ENCODE measurements at places on chromosomes 12 and 14.

DNA sequence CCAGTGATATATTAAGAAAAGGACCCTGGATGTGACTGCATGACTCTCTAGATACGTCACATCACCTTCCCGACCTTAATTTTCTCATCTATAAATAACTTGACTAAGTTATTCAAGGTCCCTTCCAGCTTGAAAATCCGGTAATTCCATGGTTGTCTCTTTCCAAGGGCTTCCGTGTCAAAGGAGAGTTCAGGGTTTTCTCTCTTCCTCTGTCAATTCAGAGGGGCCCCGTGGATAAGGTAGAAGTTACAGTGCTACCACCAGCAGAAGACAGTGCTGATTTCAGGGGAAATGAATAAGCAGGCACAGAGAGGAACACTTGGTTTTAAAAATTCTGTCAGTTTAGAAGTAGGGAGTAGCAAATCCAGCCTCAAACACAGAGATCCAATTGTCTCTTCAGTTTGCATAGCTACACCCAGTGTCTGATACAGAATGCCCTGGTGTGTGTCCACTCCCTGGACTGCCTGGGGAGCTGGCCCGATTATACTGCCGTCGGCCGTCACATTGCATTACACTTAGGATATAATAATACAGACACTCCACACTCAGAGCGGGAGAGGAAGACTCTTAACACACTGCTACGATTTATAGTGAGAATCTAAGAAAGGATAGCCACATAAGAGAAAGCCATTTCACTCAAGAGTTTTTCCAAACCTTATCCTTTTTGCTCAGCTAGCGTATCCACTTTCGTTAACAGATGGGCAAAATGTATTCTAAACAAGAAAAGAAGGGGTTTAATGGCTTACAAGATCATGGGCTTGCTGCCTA lies 54.7 kb upstream of the GTF2A1 start:
- no peak for DNase-seq

GRCh38 chr12:42129595-42130204 lies 15.0 kb downstream of the GXYLT1 start:
- peak; percentile 74 for DNase-seq

GRCh38 chr12:51579321-51579850 lies 11.6 kb upstream of the SCN8A start:
- no peak for DNase-seq

DNA sequence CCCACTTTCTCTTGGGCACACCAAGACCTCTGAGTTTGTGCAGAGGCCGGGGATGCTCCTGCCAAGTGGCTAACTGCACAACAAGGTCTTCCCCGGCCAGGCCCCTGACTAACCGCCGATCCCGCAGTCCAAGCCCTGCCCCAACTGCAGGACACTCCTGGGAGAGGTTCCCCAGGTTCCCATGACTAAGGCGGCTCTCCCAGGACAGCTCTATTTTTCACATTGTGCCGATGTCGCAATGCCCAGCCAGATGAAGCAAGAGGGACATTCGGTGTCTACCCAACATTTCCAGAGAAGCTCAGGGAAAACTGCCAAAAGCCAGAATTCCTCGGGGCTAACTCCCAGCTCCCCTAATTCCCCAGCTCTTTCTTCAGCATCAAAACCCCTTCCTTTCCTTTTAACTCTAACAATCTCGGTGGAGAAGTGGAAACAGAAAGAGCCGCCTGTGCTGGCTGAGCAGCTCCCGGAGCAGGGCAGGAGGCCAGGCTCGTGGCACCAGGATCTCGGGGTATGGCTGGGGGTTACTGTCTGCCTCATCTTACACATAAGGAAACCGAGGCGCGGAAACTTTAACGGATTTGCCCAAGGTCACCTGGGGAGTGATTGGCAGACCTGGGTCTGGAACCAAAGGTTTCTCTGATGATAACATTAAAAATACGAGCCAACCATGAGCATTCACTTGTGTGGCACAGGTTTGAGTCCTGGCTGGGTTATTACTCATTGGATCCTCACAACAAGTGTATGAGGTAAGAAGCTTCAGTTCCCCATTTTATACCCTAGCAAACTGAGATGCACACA lies 318.2 kb downstream of the BCL11B start:
- peak; percentile 24 for DNase-seq

DNA sequence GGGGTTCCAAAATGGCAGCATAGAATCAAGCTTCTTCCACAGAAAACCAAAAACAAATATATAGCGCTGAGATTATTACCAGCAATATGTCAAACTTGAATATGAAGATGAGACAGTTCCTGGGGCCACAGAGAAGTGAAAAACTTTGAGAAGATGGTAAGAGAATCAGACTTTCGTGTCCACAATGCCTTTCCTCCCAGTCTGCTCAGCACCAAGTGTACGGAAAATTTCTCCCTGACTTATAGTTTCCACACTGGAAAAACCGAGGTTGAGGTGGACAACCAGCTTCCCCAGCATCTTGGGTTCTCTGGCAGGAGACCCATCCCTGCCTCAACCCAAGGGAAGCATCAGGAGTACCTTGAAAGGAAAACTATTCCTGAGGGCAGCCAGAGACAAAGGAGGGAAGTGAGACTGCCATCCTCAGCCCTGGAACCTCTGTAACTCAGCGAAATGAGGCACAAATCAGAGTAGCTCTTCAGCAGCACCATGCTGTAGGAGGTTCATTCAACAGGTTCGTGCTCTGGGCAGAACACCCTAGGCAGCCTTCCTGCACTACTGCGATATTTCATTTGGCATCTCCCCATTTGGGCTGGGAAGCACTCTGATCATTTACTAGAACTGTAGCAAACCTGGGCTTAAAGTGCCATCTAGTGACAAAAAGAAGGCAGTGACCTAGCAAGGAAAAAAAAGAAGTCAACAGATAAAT lies 52.4 kb upstream of the CAPRIN2 start:
- peak; percentile 63 for DNase-seq

DNA sequence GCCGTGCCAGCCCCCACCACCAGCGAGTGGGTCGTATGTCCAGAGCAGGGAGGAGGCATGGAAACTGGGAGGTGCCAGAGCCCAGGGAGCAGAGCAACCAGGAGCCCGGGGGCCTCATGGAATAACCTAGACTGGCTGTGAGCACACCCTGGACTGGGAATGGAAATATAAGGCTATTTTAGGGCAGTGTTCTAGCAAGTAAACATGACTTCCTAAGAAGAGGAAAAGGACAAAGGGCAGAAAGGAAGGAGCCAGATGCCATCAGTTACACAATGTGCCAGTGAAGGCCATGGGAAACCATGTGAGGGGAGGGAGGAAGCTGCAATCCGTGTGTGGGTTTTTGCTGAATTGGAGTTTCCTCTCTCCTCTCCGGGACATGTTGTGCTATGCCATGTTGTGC lies 18.7 kb upstream of the CPM start:
- no peak for DNase-seq

- DNase-seq = no peak
Observed at GRCh38 chr14:104084251-104085002, 1.1 kb upstream of the ASPG start.

DNA sequence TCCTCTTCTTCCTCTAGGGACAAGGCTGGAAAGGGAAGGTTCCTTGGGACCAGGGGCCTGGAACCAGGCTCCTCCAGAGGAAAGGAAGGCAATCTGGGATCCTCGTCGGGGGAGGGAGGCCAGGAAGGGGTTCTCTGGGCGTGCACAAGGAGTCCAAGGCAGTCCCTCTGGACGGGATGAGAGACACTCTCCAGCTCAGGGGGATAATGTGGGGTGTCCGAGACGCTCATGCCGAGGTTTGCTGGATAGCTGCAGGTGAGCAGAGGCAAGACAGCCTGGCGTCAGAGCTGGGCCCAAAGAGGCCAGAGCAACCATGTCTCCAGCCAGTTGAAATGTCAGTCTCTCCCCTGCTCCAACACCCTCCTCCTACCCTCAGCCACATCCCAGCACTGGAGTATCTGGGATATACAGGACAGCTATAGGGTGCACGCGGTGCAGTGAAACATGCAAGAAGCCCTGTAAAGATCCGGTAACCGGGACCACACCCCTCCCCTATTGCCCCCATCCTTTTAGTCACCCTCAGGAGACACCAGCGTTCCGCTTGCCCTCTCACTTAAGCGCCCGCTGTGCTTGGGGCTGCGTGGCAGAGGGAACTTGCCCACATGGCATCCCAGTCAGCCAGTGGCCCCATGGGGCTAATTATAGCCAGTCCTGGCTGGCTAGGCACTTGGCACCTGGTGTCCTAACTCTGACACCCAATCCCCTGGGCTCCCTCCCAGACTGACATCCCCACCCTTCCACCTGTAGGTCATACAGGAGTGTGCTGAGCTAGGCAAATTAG lies at the start of gene KLHL33:
KLHL33 (minus strand) TSS at position 585 of the 781 bp plus-strand sequence; CDS start at position 230, 355 bp downstream.
- no peak for DNase-seq

- DNase-seq = no peak
Observed at GRCh38 chr12:4221258-4221620, 52.3 kb upstream of the CCND2 start.

GRCh38 chr12:115303723-115304309 lies 619.8 kb upstream of the TBX3 start:
- DNase-seq = no peak
